ENCODE measurements at places on chromosomes 2 and 18. TPM values are rescaled to one million over a fixed set of nuclear protein-coding genes. Genes with fewer than 3 reads are reported as not detected.

The ALPI gene
- not detected for total RNA-seq

The CD207 gene
- total RNA-seq = not detected

The TLX2 gene
- total RNA-seq = not detected

The TTL gene
- 33.0 TPM for total RNA-seq

The HOXD1 gene
- not detected for total RNA-seq

The HOXD12 gene
- not detected for total RNA-seq

The C1QL2 gene
- not detected for total RNA-seq

The DSG3 gene
- total RNA-seq = not detected

The AGXT gene
- total RNA-seq = not detected

The GTF2A1L gene
- total RNA-seq = not detected

The ABCB11 gene
- total RNA-seq = 0.10 TPM

DNA sequence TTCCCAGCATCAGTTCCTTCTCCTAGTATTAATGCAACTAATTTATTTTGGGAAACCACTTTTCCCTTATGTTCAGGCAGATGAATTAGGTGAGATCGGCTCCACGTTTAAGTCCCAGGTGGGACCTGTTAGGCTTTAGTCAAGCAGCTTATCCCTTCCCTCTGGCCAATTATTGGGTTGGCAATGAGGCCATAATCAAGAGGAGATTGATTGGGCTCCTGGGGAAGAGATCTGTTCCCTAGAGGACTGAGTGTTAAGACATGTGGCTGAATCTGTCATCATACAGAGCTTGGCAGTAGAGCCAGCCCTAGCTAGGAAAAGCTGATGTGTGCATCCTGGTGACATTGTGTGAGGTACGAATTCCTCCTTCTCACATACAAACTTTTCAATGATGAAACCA lies 104.4 kb downstream of the PTH2R start:
- no peak for DNase-seq

DNA sequence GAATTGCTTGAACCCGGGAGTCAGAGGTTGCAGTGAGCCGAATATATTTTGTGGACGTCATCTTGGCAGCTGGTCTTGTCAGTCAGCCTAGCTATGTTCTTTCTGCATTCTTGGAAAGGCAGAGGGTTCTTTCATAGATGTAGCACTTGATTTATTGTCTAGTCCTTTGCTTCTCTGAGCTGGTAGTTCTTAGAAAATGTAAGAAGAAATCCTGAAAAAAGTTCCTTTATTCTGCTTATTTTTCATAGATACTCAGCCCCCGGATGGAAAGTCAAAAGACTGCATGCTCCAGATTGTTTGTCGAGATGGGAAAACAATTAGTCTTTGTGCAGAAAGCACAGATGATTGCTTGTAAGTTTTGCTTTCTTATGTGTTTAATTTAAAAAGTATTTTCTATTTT lies 21.3 kb downstream of the PLEKHB2 start:
- no peak for DNase-seq

DNA sequence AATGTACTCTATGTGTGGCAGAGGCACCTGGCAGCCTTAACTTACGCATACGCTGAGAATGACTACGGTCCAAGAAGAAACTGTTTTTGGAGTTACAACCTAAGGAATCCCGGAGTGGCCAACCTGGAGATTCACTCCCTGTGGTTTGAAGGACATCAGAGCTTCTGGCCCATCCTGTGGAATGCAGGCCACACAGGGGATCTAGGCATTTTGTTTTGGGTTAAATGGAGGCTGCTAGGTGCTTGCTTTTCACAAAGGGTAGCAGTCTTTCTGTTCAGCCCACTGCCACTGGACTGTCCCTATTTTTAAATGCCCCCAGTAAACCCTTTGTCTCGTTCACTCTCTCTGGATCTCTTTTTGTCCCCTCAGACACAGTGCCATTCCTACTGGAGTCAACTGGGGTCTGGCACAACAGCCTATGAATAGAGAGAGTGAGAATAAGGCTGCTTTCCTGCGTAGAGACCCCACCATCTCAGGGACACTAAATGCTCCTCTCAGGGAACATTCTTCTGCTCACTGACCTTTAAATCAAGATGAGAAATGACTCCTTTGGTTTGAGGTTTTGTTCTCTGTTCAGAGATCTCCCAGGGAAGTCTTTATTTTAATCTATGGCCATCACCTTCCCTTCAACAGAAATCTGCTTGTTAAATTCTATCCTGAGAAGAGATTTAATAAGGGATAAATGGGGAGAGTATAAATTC lies 124.9 kb downstream of the B3GNT2 start:
- no peak for DNase-seq

DNA sequence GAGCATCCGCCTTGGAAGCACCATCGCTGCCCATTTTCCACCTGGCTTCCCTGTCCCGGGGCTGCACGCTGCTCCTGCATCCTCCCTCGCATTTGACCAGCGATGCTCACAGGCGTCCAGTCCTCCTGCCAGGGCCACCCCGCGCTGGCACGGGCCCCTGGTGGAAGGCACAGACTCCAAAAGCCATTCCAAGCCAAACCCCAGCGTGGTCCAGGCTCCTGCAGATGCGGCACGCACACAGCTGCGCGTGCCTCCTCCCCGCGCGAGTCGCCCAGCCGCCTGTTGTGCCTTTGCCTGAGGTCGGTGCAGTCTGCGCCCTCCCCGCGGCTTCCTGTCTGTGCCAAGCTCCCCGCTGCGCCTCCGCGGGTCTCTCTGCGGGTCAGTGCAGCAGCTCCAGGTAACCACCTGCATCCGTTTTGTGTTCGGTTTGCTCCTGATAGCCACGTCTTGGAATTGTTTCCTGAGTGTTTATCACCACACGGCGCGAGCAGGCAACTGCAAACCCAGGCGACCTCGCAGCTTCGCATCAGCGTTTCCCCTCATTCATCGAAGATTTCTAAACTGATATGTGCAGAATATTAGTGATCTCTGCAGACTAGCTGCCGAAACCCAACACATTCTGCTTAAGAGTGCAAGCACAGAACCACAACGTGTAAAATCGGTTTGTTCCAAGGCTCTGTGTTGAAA lies 65.2 kb upstream of the SALL3 start:
- no peak for DNase-seq

GRCh38 chr18:1392046-1392445 lies 487.4 kb downstream of the ADCYAP1 start:
- no peak for DNase-seq

GRCh38 chr2:29057006-29057405 lies 17.3 kb downstream of the PCARE start:
- DNase-seq = no peak

DNA sequence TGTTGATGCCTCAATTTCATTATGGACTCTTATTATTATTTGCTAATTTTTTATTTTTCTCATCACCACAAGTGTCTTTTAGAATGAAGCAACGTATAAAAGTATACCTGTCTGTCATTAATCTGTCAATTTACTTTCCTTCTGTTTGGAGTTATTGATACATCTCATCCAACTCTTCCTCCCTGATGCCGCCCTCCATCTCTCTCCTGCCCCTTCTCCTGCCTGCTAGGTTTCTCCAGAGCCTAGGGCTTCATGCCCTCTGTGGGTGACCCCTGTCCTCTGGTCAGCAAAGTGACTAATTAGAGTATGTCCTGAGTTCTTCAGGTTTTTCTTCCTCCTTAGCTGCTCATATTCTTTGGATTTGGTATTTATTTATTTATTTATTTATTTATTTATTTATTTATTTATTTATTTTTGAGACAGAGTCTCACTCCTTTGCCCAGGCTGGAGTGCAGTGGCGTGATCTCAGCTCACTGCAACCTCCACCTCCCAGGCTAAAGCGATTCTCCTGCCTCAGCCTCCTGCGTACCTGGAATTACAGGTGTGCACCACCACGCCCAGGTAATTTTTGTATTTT lies 162.5 kb upstream of the MYCN start:
- no peak for DNase-seq

DNA sequence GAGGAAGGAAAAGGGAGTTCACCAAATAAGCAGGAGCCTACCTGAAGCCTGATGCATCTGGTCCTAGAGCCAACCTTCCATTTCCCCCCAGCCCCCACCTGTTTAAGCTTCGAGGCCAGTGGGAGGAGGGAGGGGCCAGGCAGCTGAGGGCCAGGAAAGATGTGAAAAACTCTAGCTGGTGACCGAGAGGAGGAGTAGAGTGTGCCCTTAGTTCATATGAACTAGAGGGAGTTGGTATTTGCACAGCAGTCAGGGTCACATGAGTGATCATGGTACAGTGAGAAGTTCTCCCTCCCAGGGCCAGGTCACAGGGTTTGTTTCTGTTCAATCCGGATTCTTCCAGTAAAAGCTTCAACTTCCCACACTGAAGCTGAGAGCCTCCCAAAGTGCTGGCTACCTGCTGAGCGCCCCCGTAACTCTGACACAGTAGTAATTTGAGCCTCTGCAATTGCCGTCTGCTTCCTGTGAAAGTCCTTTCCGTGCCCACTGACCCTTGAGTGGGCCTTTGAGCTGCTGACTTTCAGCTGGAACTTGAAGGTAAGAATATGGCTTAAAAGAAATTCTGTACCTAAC lies at the start of gene SULT1C2:
Gene SULT1C2, plus strand, starts transcription at position 362 of the 573 bp plus-strand sequence. CDS start 4,773 bp downstream, outside the sequence.
- DNase-seq = no peak

DNA sequence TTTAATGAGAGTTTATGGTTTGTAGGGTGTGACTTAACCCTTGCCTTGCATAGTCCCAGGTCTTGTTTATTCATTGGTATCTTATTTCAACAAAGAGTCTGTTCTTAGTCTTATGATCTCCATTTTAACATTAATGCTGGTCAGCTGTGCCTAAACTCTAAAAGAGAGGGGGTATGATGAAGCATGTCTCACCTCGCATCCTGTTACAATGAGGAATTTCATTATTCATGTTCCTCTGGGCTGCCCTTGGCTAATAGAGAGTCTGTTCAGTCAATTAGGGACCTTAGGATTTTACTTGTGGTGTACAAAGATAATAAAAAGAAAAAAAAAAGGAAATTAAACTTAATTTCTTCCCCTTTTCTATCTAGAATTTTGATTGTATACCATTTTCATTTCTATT lies 831.9 kb upstream of the CDH2 start:
- no peak for DNase-seq

DNA sequence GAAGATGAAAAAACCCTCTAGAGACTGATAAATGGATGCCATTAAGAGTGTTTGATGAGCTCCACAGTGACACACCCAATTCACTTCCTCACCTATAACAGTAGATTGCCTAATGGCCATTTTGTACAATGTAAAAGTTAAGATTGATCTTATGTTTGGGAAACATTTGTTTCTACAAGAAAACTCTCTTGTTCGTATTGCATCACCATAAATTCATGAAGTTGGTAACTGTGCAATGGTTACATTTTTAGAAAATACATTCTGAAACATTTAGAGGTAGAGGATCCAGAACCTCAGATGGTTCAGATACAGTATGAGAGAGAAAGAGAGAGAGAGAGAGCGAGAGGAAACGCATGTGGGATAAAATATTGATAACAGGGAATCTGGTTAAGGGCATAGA lies 31.8 kb downstream of the DAPL1 start:
- no peak for DNase-seq

- DNase-seq = no peak
Measured at GRCh38 chr2:43572244-43572643, 23.6 kb downstream of the THADA start.

DNA sequence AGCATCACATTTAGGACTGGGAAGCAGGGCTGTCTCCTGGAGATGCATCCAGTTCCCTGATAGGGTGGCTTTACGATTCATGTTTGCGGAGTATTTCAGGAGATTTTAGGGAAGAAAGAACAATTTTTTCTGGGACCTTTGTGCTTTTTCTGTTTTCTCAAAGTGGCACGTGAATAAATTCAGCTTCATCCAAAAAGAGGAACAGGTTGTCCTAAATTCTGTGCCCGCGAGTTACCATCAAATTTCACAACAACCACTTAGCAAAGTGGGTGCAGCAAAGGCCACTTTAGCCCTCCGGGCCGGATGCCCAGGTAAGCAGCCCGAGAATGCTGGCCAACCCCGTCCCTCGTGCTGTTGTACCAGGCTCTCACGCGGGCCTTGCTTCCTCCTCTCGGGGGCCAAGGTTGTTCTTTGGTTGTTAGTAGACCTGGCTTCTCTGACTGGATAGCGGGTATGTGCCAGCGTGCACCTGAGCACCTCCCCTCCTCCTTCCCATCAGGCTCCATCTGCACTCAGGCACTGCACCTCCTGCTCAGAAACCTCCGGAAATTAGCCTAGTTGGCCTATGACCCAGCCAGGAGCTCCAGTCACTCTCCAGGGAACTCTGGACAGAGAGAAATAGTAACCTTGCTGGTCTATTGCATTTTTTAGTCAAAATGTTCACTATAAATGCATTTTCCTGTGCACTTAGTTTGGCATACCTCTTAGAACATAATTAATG lies 83.0 kb downstream of the CMPK2 start:
- no peak for DNase-seq

- DNase-seq = no peak
Measured at GRCh38 chr2:98479959-98480524, 35.4 kb downstream of the INPP4A start.

GRCh38 chr2:150309311-150310080 lies 178.0 kb downstream of the RND3 start:
- DNase-seq = no peak

- DNase-seq = no peak
Measured at GRCh38 chr18:12883372-12883683, 709 bp downstream of the PTPN2 start.

- no peak for DNase-seq
Measured at GRCh38 chr2:1494257-1494656, 81.0 kb downstream of the TPO start.

- no peak for DNase-seq
Measured at GRCh38 chr2:145040433-145040832, 520.5 kb upstream of the ZEB2 start.

DNA sequence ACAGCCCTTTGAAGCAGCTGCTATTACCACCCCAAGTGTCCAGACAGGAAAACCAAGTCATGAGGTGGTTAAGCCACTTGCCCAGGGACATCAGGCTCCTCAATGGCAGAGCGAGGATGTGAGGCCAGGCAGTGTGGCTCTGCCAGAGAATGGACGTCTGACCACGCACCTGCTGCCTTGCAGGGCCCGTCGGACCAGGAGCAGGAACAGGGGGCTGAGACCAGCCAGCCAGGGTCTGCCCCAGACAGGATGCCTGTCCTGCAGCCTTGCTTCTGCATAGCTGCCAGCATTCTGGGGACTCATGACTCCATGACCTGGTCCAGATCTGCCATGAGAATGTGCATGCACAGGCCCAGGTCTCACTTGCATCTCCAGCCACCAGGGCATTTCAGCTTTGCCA lies 52.0 kb downstream of the BCL2L11 start:
- DNase-seq = no peak

DNA sequence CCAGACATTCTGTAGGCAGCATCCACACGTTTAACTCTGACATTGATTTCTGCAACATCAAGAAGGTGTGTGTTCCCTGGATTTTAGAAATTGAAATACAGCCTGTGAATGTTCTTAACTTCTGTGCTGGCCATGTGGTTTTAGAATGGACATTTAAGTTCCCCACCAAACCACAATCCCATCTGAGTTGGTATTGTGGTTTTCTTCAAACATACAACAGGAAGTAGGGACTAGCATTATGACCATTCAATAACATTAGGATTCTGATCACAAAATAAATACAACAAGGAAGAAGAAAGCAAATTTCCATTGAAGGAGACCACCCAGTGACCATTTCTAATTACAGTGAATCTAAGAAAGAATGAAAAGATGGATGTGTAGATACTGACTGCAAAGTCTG lies 51.2 kb downstream of the MAP3K20 start:
- DNase-seq = no peak
